ENCODE measurements at places on chromosomes 16 and 17.

DNA sequence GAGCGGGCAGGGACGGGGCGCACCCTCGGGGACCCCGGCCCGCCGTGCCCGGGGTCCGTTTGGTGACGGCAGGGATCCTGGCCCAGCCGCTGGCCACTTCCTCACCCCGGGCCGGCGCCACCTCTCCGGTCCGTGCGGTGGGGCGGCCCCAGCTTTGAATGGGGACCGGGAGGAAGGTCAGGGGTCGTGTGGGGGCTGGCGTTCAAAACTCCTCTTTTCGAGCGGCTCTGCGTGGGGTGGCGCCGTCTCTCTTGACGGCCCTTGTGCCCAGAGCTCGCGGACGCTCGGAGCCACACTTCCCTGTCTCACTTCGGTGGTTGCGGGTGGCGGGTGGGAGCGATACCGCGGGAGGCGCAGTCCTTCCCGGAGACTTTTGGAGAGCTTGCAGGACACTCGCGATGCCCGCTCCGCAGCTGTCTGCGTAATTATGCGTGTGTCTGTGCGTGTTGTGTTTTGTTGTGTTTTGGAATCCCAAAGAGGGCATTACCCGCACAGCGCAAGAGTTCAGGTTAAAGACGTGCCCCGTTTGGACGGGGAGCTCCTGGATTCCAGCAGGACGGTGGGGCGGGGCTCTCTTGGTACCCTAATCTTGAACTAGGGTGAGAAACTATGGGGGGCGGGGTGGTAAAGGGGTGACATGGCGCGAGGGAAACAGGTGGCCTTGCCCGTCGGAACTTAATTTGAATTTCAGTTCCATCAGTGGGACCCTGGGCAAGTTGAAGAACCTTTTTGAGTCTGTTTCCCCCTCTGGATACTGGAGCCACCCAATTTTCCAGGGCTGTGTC lies 637 bp downstream of the PLCG2 start:
- DNase-seq: no peak

- no peak for DNase-seq
These were observed 90.7 kb downstream of the VMP1 start for GRCh38 chr17:59798111-59798510.

- no peak for DNase-seq
These were observed 127.5 kb downstream of the SOCS1 start for GRCh38 chr16:11128211-11129141.

GRCh38 chr16:61909074-61909473 lies 127.2 kb downstream of the CDH8 start:
- no peak for DNase-seq

- DNase-seq: no peak
These were observed 19.0 kb downstream of the LMF1 start for GRCh38 chr16:951660-952301.

- DNase-seq: no peak
These were observed 57.1 kb upstream of the WSB1 start for GRCh38 chr17:27236717-27237315.

DNA sequence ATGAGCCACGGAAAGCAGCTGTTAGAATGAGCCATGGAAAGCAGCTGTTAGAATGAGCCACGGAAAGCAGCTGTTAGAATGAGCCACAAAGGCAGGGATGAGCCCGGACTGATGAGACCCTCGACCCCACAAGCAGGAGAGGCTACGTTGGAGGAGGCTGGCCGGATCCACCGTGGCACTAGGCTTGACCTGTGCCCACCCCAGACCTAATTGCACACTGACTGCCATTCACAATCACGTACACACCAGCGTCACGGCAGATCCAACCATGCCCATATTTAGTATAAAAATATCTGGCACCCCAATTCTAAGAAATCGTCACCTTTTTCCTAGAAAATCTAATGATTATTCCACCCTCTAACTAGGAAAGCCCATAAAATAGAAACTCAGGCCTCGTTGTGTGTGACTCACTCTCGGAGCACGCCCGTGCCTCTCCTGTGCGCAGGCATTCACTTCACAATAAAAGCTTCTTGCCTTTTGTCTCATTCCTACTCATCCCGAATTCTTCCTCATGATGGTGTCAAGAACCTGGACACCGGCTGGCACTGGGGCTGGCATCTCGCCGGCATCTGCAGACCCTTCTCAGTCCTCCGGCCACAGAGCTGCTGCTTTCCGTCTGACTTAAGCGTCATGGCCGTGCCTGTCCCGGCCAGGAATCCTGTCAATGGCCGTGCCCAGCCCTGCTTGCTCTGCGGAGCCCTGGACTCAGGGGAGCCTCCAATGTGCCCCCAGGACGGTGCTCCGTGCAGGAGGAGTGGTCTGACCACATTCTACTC lies 5.5 kb upstream of the SECTM1 start:
- DNase-seq: no peak

- DNase-seq: no peak
These were observed 289.8 kb upstream of the FOXF1 start for GRCh38 chr16:86220561-86220960.

GRCh38 chr16:4578961-4579530 lies 22.9 kb downstream of the C16orf96 start:
- no peak for DNase-seq

GRCh38 chr17:37090941-37091340 lies 142.2 kb downstream of the AATF start:
- DNase-seq: no peak

GRCh38 chr16:4214215-4214621 lies 27.7 kb downstream of the SRL start:
- DNase-seq: no peak

- DNase-seq: no peak
These were observed 1.4 kb downstream of the PYDC1 start for GRCh38 chr16:31215287-31216162.

- no peak for DNase-seq
These were observed 29.3 kb downstream of the TENT4B start for GRCh38 chr16:50182441-50182840.

GRCh38 chr16:30867747-30868146 lies 26.1 kb downstream of the BCL7C start:
- DNase-seq: no peak

Measured in vagina (tissue), 2 donors.